ENCODE measurements at places on chromosomes 2 and 18. TPM values are rescaled to one million over a fixed set of nuclear protein-coding genes. Genes with fewer than 3 reads are reported as not detected.

GRCh38 chr2:20050646-20051531, 539 bp downstream of the LAPTM4A start:
- no peak for DNase-seq

GRCh38 chr2:203155406-203155805, 83.4 kb upstream of the CYP20A1 start:
- DNase-seq = no peak

DNA sequence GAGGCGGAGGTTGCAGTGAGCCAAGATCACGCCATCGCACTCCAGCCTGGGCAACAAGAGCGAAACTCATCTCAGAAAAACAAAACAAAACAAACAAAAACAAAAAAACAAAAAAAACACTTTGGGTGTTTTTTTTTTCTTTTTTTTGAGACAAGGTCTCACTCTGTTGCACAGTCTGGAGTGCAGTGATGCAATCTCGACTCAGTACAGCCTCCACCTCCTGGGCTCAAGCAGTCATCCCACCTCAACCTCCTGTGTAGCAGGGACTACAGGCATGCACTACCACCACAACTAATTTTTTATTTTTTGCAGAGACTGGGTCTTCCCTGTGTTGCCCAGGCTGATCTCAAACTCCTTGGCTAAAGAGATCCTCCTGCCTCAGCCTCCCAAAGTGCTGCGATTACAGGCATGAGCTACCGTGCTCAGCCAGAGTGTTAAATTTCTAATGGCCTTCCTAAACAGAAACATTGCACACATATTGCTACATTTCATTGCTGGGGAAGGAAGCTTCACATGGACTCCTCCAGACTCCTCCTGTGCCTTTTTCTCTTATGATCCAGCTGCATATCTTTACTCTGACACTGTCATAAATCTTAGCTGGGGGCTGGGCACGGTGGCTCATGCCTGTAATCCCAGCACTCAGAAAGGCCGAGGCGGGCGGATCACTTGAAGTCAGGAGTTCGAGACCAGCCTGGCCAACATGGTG, 19.7 kb downstream of the STARD7 start:
- DNase-seq = no peak

DNA sequence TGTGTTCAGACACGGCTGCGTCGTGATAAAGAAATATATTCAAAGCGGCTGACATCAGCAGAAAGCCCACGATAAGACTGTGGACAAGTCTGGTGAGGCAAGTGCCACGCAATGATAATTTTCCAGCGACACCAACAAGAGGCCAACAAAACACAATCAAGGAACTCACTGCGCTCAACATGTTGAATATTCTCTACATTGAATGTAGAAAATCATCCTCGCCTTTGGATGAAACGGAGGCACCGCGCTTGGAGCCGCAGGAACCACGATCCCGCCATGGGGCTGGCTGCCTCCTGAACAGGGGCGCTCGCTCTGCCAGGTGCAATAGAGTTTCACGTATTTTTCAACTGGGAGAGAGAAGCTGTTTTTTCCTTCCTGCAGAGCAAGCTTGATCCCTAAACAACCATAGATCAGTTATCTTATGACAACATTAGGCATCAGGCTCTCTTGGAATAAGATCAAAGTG, 220.3 kb downstream of the ATAD2B start:
- DNase-seq = no peak

Gene CYB5A
- total RNA-seq = 70.3 TPM

GRCh38 chr18:63980896-63981460, 11.1 kb downstream of the SERPINB8 start:
- DNase-seq = no peak

DNA sequence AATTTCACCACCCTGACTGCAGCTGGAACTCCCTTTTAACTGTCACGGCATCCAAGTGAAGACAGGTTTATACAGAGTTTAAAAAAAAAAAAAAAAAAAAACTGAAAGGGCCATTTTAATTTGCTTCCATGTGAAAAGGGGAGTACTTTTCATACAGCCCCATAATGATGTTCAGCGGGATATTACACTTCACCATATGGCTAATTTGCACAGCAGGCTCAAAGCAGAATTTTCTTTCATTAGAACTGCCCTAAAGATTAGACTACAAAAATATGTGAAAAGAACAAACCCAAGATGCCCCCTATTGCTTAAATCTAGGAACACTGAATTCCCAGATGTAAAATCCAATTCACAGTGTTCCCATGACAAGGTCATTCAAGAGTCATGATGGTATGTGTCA, 301.8 kb downstream of the EXOC6B start:
- DNase-seq = no peak

DNA sequence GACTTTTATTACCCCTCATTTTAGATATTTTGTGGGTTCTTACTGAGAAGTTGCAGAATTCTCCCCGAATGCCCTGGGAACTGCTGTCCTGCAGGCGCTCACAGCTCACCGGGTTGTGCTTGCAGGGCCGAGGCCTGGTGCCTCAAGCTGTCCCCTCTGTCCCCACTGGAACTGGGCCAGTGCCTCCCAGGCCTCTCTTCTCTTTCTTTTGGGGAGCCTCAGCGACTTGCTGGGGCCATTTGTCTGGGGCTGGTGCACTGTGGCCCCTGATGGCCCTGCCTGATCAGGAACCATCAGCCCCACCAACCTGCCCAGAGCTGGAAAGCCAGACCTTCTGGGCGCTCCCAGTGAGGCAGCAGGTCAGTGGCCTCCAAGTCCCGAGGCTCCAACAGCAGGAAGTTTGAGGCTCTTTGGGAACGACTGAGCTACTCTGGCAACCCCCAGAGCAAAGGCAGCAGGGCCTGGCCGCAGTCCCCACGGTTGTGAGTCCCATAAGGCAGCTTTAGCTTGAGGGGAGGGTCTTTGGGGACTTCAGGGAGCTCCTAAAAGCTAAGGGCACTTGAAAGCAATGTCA, 14.7 kb upstream of the NEU4 start:
- DNase-seq = no peak

Measured in CD8-positive, alpha-beta memory T cell (primary cell).